Panc1 (cell line): ENCODE measurements at places on chromosomes 5 and 9. TPM values are rescaled to one million over a fixed set of nuclear protein-coding genes. Genes with fewer than 3 reads are reported as not detected.

DNA sequence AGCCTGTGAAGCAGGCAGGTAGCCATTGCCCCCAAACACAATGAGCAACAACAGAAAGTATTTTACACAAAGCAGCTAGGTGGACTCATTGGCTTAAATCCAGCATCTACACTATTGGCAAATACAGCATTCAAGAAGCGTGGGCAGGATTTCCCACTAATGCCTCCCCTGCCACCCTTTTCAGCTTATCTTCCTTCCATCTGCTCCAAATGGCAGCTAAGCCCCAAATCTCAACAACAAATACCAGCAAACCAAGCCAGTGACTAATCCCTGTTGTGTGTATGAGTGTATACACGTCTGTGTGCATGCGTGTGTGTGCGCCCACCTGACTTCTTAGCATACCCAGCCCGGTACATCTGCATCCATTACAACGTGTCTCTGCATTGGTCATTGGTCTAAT, 151.2 kb upstream of the WWC1 start:
- no peaks in the 10 kb centered on the region for H3K36me3 ChIP-seq
- H3K27me3 ChIP-seq: peaks cover 3% of the 10 kb centered on the region; the same call in 1 of the 2 replicates
- H3K4me1 ChIP-seq: no peaks in the 10 kb centered on the region

DNA sequence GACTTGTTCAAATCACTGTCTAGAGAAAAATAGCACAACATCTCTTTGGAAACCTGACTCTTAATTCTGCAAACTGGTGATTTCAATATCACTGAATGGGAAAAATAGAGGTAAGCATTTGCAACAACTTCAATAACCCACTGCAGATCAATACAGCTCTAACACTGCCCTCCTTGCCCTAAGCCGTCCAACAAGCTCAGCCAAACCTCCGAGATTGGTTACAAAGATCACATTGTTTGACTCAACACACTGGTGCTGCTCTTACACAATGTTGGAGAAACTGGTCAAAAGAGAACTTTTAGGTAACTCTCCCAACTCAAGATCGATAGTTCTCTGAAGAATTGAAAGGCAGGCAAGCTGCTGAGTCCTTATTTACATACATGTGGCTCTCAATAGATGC, 150.4 kb downstream of the SPOCK1 start:
- no peak overlapping the region for H3K4me3 ChIP-seq
- no peak for DNase-seq
- peaks cover 4% of the 10 kb centered on the region; the same call in 1 of the 2 replicates for H3K27me3 ChIP-seq
- no peaks in the 10 kb centered on the region for H3K4me1 ChIP-seq
- no peak overlapping the region for H3K27ac ChIP-seq

Gene OMD
- not detected for total RNA-seq

- no peaks in the 10 kb centered on the region for H3K27me3 ChIP-seq
- H3K4me3 ChIP-seq: peak overlapping the region; percentile 65
- DNase-seq: no peak
- H3K27ac ChIP-seq: peak overlapping the region; percentile 93
Measured at GRCh38 chr5:81751836-81752643, 1.1 kb upstream of the SSBP2 start.

DNA sequence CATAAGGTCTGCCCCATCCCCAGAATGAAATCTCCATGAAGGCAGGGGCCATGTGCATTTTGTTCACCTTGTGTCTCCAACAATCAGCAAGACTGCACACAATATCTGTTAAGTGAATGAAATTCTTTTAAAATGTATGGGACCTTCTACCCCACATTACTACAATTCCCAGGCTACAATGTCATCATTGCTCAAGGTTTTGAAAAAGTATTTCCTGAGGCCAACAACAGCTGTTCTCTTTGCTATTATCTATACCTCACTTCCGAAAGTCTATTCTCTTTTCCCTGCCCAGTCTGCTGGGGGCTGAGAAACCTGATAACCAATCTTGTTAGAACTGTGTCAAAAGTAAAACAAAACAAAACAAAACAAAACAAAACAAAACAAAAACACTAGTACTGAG, 29.2 kb downstream of the HOMER1 start:
- no peak overlapping the region for H3K27ac ChIP-seq
- no peaks in the 10 kb centered on the region for H3K36me3 ChIP-seq
- no peak overlapping the region for H3K4me3 ChIP-seq
- H3K27me3 ChIP-seq: no peaks in the 10 kb centered on the region
- H3K4me1 ChIP-seq: no peaks in the 10 kb centered on the region
- DNase-seq: no peak

Gene GABRA1
- not detected for total RNA-seq

- no peak for DNase-seq
- no peaks in the 10 kb centered on the region for H3K36me3 ChIP-seq
- H3K27ac ChIP-seq: no peak overlapping the region
- H3K27me3 ChIP-seq: no peaks in the 10 kb centered on the region
- H3K4me1 ChIP-seq: no peaks in the 10 kb centered on the region
- no peak overlapping the region for H3K4me3 ChIP-seq
Measured at GRCh38 chr5:33901156-33901555, 9.4 kb upstream of the ADAMTS12 start.
